ENCODE measurements at places on chromosomes 6 and 20.

DNA sequence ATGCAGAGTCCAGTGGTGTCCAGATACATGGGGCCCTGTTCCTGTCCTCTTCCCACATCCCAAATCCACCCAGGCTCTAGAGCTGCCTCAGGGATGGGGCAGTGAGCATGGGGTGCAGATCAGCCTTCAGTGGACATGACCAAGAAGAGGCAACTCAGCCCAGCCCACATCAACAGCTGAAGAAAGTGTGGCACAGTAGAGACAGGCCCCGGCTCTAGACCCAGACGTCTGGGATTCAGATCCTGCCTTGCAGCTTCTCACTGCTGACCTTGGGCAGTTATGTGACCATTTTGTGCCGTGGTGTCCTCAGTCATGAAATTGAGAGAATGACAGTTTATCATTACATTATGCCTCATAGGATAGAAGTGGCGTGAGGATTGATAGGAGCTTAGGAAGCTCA, 54.6 kb upstream of the CST7 start:
- DNase-seq, result no peak

DNA sequence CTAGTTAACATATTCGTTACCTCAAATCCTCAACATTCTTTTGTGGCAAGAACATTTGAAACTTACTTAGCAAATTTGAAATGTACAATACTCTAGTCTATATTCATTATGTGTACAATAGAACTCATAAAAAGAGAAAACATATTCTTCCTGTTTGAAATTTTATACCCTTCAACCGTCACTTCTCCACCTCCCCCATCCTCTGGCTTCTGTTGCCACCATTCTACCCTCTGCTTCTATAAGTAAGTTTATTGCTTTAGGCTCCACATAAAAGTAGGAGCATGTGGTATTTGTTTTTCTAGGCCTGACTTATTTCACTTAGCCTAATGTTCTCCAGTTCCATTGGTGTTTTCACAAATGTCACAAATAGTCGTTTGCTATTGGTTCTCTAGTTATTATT, 205.3 kb downstream of the TENT5A start:
- DNase-seq, result no peak

DNA sequence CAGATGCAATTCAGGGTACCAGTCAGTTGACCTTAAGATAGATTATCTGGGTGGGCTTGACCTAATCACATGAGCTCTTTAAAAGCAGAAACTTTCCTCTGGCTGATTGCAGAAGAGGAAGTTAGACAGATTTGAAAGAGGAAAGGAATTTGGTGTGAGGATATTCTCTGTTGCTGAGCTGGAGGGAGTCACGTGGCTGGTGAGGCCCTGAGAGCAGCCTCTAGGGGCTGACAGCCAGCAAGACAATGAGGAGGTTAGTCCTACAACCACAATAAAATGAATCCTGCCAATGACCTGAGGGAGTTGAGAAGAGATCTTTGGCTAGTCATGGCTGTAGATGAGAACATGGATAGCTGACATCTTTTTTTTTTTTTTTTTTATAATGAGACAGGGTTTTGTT, 87.0 kb upstream of the B3GAT2 start:
- no peak for DNase-seq

- DNase-seq, result no peak
These were observed 350.0 kb upstream of the MANEA start for GRCh38 chr6:95227351-95227750.
